ENCODE measurements at places on chromosomes 5 and 9.

- no peak for DNase-seq
Observed at GRCh38 chr9:118395415-118395814, 691.2 kb downstream of the TLR4 start.

DNA sequence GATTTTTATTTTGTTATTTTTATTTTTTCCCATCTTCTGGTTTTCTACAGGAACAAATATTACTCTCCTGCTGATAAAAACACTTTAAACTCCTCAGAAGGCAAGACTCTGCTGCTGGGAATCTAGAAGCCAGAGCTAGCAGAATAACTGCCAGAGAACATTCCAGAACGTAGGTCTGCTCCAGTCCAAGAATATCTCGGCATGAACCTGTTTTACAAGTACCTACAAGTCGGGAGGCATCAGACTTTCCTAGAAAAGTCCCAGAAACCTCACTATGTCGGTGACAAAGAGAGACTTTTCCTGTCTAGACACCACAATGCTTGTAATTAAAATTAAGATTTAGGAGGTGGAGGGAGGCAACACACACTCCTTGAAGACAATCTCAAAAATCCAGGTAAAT, 41.4 kb downstream of the FABP6 start:
- no peak for DNase-seq

GRCh38 chr5:167219298-167219697, 1072.1 kb upstream of the WWC1 start:
- DNase-seq = no peak

- no peak for DNase-seq
Observed at GRCh38 chr5:82329393-82329792, 51.2 kb upstream of the RPS23 start.

GRCh38 chr5:112183103-112183711, 235.9 kb downstream of the EPB41L4A start:
- no peak for DNase-seq

GRCh38 chr5:900781-901180, 8.1 kb downstream of the TRIP13 start:
- DNase-seq = no peak

DNA sequence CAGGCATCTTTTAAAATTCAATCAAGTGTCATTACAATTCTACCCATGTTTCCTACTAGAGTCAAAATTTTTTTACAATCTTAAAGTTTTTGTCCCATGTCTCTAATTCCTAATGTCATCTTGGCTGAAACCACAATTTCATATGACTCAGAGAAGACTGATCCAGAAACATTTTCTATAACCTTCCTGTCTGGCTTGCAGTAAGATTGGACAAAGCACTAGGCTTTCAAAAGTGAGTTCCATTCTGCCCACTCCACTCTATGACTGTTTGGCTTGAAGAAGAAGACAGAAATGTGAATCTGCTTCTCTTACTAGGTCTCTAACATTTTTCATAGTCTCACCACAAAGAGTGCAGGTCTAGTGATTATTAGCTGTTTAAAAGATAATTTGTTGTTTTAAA, 88.8 kb downstream of the NR3C1 start:
- no peak for DNase-seq

DNA sequence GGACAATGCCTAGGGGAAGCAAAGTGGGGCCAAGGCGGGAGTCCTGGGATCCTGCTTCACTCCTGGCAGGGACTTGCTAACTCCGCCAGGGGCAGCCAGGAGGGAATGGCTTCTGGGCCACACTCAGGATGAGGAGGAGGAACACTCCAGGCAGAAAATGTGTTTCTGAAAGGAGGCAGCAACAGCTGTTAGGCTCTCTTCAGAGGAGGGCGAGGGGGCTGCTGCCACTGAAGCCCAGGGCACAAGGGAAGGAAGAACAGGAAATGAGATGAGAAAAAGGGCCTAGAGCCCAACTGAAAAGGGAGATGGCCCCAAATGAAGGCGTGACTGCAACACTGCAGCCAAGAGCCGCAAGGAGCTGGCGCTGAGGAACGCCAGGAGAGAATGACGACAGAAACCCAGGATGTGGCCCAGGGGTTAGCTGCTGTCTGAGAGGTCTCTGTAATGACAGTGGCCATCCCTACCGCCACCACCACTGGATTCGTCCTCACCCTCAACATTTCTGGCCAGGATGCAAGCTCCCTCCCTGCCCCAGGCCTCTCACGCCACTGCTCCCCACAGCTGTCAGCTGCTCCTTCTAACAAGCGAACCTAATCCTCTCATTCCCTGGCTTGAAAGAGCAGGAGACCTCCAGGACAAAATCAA, 15.8 kb downstream of the PSMB7 start:
- no peak for DNase-seq

GRCh38 chr5:126428421-126428820, 5.2 kb downstream of the GRAMD2B start:
- no peak for DNase-seq

DNA sequence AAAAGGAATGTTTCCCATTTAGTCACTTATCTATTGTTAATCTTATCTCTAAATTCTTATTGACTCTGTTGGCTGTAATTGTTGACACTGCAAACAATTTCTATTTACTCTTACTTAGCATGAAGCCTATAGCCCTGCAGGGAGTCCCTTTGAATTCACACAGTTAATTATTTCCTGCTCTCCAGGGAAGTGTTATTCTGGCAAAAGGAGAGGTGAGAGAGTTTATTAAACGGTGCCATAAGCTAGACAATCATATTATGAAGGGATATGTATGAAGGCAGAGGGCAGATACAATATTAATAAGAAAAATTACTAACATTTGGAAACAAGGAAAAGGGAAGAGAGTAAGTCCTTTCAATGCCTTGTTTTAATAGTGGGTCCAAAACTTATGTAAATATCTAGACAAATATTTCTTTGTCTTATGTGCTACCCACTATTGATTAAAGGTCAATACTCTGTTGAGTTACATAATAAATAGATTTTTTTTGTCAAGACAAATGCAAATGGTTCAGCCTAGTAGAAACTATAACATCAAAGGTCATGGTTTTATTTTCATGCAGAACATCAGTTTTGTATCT, 107.1 kb downstream of the CDH18 start:
- no peak for DNase-seq

DNA sequence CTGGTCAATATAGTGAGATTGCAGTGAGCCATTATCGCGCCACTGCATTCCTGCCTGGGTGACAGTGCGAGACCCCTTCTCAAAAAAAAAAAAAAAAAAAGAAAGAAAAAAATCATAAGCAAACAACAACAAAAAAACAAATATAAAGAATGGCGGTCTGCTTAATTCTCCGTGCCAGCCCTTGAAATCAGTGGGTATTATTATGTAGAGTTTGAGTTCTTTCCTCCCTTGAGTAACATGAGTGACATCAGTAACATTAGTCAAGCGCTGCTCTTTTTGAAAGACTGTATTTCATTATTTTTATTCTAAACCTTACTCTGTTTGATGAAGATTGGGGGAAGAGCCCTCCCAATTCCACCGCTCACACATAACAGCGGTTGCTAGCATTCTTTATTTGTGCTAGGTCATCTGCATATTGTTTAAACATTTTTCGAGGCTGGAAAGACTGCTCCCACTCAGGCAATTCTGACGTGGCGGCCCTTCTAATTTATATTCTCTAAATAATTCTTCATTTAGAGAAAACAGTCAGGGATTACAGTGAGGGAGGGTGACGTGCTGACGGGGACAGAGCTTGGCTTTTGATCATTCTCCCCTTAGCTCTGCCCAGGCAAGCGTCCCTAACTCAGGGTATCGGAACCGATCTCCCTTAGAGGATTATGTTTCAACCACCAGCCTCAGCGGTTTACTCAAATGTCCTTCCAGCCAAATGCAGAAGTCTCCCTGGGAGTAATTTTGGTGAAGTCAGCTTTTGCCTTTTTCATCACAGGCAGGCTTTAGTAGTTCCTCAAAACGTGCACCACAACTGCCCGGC, 860 bp upstream of the MARCHF6 start:
- peak; percentile 91 for DNase-seq

- peak; percentile 49 for DNase-seq
Observed at GRCh38 chr9:136799854-136800657, 3.9 kb downstream of the CCDC183 start.

DNA sequence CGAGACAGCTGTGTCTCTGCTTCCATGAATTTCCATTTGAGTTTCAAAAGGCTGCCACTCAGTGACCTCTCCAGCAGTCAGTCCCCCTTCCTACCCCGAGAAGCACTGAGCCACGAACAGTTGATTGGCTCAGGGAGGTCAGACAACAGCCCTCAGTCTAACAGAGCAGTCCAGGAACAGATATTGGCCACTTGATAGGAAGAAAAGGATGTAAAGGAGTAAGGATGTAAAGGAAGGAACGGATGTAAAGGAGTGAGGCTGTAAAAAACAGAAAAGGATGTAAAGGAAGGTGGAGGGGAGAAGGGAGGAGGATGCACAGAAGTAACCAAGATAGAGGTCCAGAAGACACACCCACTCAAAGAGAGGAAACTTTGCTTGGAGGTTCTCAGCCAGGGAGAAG, 3.2 kb upstream of the NR4A3 start:
- DNase-seq = no peak

DNA sequence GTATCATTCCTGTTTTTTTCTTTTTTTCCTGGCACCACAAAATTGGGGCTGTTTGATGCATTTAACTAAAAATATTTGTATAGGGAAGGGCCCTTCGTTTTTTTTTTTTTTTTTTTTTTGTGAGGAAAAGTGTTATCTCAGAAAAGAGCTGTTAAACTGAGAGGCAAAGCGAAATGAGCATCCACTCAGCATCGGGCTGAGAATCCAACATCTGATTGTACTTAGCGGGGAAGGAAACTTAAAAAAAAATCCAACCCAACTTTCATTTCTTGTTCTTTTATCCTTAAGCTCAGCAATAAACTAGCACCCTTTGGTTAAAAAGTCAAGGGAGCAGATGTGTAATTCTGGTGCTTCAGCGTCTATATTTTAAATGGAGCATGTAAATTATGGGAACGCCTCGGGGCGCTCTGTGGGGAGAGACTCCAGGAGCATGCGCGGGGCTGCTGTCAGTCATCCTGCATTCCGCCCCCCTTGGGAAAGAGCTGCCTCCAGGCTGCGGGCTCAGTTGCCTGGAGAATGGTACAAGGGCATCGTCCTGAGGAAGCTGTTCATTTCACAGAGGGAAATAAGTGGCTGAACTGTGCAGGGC, 33.3 kb downstream of the DMRT2 start:
- no peak for DNase-seq

GRCh38 chr5:53123702-53124101, 14.1 kb upstream of the MOCS2 start:
- DNase-seq = no peak

GRCh38 chr5:159725475-159725874, 190.8 kb upstream of the ADRA1B start:
- no peak for DNase-seq

GRCh38 chr9:128824911-128825310, 4.7 kb downstream of the SPOUT1 start:
- DNase-seq = no peak

DNA sequence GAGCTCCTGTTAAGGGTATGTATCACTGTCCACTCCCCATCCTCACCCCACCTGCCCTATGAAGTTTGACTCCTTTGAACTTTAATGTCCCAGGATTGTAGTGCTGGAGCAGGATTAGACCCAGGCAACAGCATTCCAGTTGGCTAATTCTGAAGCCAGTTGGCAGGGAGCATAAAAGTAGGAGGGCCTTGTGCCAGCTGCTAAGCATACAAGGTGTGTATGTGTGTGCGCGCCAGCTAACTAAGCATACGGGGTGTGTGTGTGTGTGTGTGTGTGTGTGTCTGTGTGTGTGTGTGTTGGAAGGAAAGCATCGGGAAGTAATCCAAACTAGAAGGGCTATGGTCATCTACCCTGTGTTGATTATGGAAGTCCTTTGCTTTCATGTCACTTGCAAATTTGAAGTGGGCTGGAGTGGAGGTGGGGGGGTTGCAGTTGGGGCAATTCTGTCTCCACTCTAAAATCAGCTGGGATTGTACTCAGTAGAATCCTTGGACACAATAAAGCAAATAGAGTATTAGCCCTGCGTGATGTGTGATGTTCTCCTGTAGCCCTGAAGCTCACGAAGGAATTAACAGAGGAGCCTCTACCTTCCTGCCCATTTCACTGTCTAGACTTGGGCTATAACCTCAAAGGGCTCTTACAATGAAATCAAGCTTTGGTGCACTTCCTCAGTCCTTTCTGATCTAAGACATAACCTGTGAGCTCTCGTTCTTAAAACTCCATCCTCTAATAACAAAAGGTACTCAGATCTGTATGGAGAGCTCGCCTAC, 26.9 kb downstream of the HMGCR start:
- DNase-seq = no peak

- no peak for DNase-seq
Observed at GRCh38 chr9:113600023-113600823, 136.7 kb downstream of the RGS3 start.

DNA sequence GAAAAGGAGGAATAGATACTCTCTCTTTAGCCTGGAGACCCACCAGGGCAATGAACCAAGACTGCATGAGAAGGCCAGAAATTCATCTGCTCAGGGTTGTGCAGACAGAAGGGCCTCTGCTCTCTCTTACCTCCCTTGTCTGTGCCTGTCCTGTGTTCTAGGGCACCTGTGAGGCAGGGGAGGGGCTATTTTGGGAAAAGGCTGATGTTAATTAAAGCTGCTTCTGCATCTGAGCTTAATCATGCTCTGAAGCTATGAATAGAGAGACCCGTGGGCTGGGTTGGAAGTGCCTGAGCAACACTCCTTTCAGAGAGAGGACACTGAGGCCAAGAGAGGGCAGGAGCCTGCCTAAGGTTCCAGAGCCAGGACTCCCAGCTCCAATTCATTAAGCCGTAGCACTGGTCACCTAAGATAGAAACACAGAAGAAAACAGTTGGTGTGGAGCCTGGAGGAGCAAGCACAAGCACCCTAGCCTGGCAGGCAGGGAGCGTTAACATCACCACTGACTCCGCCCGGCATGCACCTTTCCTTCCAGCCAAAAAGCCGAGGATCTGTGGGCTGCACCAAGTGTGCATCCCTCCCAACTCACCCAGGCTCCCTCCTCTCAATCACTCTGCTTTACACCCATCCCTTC, 31.4 kb upstream of the STING1 start:
- DNase-seq = no peak

DNA sequence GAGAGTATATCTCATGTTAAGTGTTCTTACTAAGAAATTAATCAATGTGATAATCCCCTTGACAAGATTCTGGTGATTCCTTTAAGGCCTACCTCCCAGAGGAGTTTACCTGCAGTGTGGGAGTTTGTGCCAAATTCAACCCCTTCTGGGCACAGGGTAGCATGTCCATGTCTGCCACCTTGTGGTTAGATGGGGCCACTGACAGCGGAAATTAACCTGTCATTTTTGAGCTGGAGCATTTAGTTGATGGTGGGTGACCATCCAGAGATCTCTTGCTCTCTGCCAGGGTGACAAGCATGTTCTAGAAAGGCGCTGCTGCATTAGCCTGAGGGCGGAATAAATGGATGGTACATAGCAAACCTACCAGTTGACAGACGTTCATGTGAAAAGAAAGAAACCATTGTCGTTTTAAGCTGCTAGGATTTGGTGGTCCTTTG, 132.2 kb downstream of the FBXO4 start:
- DNase-seq = no peak

Data from GF-D8 (cell line).